Hindlimb muscle (tissue), 1 donor: ENCODE measurements at places on chromosomes 13 and 19. TPM values are rescaled to one million over a fixed set of nuclear protein-coding genes. Genes with fewer than 3 reads are reported as not detected.

Gene SLC25A41
- polyA plus RNA-seq: 0.41 TPM

- no peak for DNase-seq
Observed at GRCh38 chr19:46308510-46308909, 11.7 kb downstream of the HIF3A start.

- no peak for DNase-seq
Observed at GRCh38 chr19:45591004-45591637, 6.5 kb upstream of the OPA3 start.

Gene SWSAP1
- polyA plus RNA-seq: 1.3 TPM

DNA sequence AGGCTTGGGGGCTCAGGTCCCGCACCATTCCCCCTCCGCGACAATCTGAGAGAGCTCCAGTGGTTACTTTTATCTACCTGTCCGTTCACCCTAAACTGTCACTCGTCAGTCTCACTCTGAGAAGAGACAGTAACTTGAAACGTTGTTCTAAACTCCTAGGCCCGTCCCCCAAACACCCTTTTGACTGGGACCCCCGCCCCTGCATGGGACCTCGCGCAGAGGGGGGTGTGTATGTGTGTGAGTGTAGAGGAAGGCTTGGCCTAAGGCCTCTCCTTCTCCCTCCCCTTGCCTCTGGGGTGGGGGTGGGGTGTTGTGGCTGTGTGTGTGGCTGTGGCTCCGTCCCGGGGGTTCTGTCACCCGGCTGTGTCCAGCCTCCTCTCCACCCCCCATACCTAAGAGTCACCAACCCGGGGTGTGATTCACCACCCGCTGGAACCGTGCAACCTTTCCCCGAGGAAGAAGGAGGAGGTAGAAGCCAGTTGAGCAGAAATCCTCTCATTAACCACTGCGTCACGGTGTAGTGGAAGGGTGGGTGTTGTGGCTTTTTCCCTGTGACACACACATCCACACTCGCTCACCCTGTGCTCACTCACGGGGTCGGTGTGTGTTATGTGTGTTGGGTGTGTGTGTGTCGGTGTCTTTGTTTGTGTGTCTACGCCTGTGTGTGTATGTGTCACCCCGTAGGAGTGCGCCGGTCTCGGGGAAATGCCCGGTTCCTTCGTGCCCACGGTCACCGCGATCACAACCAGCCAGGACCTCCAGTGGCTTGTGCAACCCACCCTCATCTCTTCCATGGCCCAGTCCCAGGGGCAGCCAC, 2.4 kb downstream of the FOSB start:
- DNase-seq: no peak

GRCh38 chr19:7982651-7983099, 22.8 kb downstream of the ELAVL1 start:
- no peak for DNase-seq

- no peak for DNase-seq
Observed at GRCh38 chr19:2289714-2290435, 7.9 kb upstream of the PEAK3 start.

DNA sequence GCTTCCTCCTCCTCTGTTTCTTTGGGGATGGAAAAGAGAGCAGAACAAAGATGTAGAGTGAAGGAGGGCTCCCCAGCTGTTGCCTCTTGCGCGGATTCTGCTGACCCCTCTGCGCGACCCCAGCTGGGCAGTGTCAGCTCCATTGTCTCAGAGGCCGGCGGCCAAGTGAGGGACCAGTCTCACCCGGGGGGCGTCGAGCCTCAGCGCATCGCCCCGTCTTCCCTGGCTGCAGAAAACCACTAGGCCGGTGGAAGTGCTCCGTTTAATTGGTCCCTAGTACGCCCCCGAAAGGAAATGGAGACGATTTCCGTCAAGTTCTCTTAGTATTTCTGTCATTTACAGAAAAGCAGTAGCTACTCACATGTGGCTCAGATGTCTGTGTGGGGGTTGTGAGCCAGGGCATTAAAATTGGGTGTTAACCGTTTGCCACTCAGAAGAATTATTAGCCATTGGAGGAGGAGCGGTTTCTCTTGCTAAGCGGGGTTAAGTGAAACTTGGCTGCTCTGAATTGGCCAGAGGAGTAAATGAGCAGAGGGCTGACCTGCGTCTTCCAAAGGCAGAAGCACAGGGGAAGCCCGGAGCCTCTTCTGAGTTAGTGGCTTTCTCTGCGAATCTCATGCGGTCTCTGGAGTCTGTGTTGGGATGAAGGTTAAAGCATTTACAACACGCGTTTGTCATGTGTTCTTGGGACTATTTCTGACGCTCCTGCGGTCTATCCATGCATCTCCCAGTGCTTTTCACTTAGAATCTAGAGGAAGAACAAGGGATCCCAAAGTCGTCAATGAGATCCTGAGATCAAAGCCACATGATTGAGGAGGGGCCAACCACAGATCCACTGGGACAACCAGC, 132.8 kb upstream of the MYO16 start:
- peak; percentile 6 for DNase-seq

Gene NOVA2
- polyA plus RNA-seq: 5.0 TPM

DNA sequence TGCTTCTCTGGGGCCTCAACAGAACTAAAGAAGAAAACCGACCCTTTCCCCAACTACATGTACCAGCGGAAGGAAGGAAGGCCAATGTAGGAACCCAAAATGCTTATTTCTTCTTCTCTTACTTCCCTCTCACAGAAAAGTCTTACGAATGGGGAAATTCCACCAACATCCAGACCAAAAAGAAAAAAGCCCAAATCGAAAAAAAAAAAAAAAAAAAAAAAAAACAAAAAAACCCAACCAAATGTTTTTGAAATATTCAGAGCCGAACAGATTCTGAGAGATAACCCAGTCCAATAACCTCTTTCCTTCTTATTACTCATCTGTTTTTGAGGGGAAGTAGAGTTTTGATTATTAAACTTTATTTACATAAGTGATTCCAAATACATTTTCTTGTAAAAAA, 3.9 kb downstream of the PPM1N start:
- DNase-seq: no peak

DNA sequence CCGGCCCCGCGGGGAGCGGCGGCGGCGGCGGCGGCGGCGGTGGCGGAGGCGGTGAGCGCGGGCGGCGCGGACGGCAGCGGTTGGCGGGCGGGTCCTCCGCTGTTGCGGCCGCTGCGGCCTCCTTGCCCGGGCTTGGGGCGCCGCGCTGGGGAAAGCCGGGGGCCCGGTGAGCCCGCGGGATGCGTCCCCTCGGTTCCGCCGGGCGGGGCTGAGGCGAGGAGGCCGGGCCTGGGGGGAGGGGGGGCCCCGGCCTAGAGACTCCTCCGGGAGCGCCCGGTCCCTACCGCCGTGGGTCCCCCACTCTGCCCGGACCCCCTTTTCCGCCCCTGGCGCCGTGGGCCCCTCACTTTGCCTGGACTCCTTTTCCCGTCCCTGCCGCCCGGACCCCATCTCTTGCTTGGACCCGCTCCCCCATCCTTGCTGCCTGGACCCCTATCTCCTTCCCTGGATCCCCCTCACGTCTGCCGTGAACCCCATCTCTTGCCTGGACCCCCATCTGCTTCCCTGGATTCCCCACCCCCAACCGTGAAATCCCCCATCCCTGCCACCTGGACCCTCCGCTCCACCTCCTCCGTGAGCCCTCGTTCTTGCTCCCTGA, 28.6 kb upstream of the NDUFS7 start:
- DNase-seq: no peak

GRCh38 chr13:112446347-112446861, 70.2 kb downstream of the SPACA7 start:
- DNase-seq: no peak

DNA sequence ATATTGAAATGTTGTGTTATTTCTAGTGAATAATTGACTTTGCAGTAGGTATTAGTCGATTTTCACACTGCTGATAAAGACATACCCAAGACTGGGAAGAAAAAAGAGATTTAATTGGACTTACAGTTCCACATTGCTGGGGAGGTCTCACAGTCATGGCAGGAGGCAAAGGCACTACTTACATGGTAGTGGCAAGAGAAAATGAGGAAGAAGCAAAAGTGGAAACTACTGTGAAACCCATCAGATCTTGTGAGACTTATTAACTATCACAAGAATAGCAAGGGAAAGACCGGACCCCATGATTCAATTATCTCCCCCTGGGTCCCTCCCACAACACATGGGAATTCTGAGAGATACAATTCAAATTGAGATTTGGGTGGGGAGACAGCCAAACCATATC, 9.9 kb upstream of the C5AR2 start:
- DNase-seq: no peak

- DNase-seq: peak; percentile 21
Observed at GRCh38 chr19:28633319-28634018, 579.5 kb downstream of the UQCRFS1 start.

DNA sequence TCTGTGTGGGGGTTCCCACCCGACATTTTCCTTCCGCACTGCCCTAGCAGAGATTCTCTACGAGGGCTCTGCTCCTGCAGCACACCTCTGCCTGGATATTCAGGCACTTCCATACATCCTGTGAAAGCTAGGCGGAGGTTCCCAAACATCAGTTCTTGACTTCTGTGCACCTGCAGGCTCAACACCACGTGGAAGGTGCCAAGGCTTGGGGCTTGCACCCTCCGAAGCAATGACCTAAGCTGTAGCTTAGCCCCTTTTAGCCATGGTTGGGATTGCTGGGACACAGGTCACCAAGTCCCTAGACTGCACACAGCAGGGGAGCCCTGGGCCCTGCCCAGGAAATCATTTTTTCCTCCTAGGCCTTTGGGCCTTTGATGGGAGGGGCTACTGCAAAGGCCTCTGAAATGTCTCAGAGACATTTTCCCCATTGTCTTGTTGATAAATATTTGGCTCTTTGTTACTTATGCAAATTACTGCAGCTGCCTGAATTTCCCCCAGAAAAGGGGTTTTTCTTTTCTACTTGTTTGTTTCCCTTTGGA, 1004.8 kb downstream of the OLFM4 start:
- DNase-seq: no peak
